ENCODE measurements at places on chromosomes 5 and 9.

DNA sequence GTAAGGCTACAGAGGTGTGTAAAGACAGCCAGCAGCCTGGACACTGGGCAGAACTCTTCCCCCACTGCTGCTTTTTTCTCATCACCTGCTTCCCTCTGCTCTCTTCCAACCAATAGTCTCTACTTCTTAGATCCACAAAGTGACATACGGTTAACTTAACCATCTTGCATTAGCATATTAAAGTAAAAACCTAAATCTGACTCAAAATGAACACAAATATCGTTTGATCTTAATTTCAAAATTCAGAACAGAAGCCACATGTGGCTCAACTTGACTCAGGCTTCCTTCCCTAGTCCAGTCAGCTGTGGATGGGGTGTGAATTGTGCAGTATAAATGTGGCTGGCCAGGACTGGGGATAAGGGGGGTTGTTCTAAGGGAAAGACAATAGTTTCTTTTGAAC is 114.3 kb downstream of the STARD4 start:
- no peak for DNase-seq

- no peak for DNase-seq
Observed at GRCh38 chr9:20394969-20395368, 227.3 kb downstream of the MLLT3 start.

GRCh38 chr5:179488491-179488890 is 61.9 kb upstream of the RUFY1 start:
- DNase-seq, result no peak

DNA sequence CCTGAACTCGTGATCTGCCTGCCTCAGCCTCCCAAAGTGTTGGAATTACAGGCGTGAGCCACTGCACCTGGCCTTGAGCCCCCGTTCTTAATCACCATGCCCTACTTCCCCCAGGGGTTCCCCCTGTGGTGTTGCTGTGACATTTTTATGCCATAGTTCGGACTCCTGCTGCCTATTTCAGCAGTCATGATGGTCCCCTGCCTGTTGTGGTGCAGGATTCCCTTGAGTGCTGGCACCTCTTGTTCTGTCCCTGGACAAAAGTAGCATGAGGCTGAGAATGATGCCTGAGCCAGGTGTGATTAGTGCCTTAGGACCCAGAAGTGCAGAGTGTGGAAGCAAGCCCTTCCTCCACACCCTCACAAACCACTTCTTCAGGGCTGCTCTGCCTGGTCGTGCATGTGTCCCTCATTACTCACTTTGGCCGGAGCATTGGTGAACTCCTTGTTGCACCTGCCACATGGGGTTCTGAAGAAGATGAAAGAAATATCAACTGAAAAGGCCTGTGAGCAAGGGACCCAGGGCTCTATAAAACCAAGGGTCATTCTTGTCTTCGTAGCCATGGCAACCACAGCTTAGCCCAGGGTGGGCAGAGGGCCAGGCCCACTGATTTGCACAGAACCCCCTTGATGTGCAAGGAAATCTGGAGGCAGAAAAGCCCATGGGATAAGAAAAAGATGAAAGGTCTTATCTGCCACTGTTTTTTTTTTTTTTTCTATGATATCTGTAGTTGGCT is 228.0 kb downstream of the NTRK2 start:
- DNase-seq, result no peak

DNA sequence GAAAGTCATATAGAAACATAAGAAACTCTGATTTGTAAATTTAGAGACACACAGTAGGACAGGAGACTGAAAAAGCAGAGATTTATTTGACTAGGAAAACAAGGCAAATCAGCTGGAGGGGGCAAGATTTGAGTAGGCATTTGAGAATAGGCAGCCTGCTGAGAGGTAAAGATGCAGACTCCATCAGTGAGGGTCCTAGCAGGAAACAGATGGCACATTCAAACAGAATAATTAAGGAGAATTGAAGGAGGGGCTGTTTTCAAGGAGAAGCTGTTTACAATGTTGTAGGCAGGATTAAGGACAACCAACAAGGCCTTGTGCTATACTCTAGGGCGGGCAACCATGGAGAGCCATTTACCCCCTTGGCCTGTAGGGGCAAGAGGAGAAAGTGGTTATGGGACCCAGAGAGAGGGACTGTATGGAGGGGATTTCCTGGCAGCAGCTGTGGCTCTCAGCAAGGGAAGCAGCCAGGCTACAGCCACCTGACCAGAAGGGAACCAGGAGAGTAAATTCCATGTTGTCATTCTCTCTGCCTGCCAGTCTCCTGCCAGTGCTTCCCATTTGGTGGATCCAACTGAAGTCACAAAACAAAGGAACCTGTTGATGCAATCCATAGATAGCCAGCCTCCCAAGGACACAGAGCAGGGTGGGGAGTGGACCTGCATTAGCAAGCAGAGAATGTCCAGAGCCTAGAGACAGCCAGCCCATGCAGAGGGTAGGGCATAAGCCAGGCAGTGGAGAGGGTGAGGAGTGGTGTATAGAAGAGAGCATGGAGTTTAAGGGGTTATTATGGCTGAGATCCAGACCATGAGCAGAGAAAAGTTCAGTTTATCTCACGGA is 38.2 kb downstream of the PAPPA start:
- no peak for DNase-seq

DNA sequence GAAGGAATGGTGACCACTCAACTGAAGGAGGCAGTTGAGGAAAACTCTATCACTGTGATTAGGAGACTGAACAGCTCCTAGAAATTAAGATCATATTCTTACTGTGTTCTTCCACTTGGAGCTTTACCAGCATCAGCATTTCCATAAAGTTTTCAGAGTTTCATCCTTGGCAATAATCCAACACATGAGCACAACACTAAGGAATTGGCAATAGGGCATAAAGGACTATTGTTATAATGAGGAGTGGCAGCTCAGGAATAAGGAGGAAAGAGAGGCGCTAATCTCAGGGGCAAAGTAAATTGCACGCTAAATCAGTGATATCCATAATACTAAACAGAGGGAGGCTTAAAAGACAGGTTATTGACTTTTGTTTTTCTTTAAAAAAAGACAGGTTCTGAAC is 338.9 kb downstream of the EFNA5 start:
- no peak for DNase-seq

- no peak for DNase-seq
Observed at GRCh38 chr9:111362526-111362925, 32.5 kb upstream of the OR2K2 start.

GRCh38 chr9:129885018-129885669 is 49.9 kb downstream of the USP20 start:
- DNase-seq, result no peak

DNA sequence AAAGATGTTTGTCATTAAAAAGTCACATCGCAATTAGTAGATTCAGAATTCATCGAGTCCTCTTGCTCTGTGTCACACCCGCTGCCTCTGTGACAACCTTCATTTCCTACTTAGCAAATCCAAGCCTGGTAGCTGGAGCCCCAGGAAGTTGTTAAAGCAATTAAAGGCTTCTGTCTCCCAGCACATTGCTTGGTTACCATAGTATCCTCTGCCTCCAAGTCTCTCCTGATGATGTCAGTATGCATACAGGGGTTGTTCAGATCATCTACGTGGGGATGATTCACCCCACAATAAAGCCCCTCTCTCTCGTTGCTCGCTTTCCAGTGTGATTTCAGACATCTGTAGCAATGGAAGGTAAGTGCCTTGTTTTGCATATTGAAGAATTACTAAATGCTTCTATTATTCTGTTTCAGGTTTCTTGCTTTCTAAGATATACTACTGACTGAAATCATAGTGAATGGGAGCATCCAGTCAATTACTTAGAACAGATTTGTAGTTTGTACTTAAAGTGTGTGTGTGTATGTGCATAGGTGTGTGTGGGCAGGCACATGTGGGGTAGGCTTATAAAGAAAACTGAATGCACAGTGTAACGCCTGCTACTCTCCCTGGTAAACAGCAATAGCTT is 52.9 kb downstream of the PAM start:
- DNase-seq, result peak; percentile 74

Data from fibroblast of mammary gland (primary cell).